ENCODE measurements at places on chromosomes 3 and 15. TPM values are rescaled to one million over a fixed set of nuclear protein-coding genes. Genes with fewer than 3 reads are reported as not detected.

GRCh38 chr15:71251584-71252043 lies 136.3 kb downstream of the THSD4 start:
- no peaks in the 10 kb centered on the region for H3K4me1 ChIP-seq
- H3K27ac ChIP-seq = no peak overlapping the region
- H3K4me3 ChIP-seq = no peak overlapping the region
- no peaks in the 10 kb centered on the region for H3K27me3 ChIP-seq

IMPG2 gene
- 0.20 TPM for total RNA-seq

DNA sequence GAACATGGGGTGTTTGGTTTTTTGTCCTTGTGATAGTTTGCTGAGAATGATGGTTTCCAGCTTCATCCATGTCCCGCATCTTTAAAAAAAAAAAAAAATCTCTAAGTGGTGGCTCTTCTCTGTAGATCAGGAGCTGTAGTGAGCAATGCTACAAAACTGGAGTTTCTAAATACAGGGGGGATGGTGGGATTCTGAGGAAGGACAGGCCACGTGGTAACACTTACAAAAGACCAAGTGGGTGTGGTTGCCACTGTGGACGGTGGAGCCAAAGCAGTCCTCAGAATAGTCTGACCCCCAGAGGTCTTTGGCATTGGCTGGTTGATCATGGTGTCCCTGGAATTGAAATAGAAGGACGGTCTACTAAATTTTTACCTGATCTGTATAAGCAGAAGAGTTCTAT lies 7.7 kb downstream of the CCRL2 start:
- H3K4me3 ChIP-seq = no peak overlapping the region
- no peaks in the 10 kb centered on the region for H3K4me1 ChIP-seq
- H3K27ac ChIP-seq = no peak overlapping the region
- H3K27me3 ChIP-seq = no peaks in the 10 kb centered on the region

DNA sequence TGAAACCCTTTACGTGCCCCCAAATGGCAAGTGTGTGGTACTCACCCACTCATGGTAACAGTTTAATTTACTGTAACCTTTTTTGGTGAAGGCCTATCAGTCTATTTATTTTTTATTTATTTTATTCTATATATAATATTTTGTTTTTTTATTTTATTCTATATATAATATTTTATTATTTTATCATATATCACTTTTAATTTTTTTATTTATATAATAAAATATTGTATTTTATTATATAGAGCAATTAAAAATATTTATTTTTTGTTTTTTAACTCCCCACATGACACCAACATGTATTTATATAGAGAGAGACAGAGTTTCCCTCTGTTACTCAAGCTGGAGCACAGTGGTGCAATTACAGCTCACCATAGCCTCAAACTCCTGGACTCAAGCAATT lies 41.4 kb downstream of the SLC28A1 start:
- no peak overlapping the region for H3K4me3 ChIP-seq
- H3K27me3 ChIP-seq = no peaks in the 10 kb centered on the region
- no peak overlapping the region for H3K27ac ChIP-seq
- no peak for DNase-seq
- peaks cover 3% of the 10 kb centered on the region for H3K4me1 ChIP-seq

GRCh38 chr3:17307887-17308286 lies 423.1 kb downstream of the PLCL2 start:
- H3K27me3 ChIP-seq = no peaks in the 10 kb centered on the region
- H3K4me3 ChIP-seq = no peak overlapping the region
- no peaks in the 10 kb centered on the region for H3K36me3 ChIP-seq
- no peak overlapping the region for H3K27ac ChIP-seq
- H3K4me1 ChIP-seq = no peaks in the 10 kb centered on the region

SUSD5 gene
- total RNA-seq = not detected

- H3K4me3 ChIP-seq = peak overlapping the region; percentile 57
- H3K27ac ChIP-seq = peak overlapping the region; percentile 93
- no peaks in the 10 kb centered on the region for H3K27me3 ChIP-seq
- H3K36me3 ChIP-seq = no peaks in the 10 kb centered on the region
Observed at GRCh38 chr3:14431917-14432834, 29.8 kb downstream of the SLC6A6 start.

DNA sequence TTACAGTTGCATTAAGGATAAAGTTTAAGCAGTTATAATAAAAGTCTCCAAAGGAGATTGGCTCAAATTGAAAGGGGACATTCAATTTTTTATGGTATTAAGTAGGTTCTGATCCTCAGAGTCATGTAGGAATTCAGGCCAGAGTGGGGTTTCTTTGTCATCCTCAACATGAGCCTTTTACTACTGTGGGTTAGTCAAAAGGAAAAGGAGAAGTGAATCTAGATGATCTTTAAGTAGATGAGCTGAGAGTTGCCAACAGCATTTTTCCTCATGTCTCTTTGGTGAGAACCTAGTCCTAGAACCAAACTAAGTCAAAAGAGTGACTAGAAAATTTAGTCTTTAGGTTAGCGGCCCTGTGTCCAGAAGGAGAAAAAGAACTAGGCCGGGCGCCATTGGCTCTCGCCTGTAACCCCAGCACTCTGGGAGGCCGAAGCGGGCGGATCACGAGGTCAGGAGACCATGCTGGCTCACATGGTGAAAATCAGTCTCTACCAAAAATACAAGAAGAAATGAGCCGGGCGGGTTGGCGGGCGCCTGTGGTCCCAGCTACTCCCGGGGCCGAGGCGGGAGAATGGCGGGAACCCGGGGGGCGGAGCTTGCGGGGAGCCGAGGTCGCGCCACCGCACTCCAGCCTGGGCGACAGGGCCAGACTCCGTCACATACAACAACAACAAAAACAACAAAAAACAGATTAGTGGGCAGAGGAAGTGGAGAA lies 4.2 kb upstream of the CHL1 start:
- H3K27ac ChIP-seq = no peak overlapping the region
- no peaks in the 10 kb centered on the region for H3K27me3 ChIP-seq
- no peaks in the 10 kb centered on the region for H3K36me3 ChIP-seq
- DNase-seq = no peak

VIPR1 gene
- total RNA-seq = 5.4 TPM

DNA sequence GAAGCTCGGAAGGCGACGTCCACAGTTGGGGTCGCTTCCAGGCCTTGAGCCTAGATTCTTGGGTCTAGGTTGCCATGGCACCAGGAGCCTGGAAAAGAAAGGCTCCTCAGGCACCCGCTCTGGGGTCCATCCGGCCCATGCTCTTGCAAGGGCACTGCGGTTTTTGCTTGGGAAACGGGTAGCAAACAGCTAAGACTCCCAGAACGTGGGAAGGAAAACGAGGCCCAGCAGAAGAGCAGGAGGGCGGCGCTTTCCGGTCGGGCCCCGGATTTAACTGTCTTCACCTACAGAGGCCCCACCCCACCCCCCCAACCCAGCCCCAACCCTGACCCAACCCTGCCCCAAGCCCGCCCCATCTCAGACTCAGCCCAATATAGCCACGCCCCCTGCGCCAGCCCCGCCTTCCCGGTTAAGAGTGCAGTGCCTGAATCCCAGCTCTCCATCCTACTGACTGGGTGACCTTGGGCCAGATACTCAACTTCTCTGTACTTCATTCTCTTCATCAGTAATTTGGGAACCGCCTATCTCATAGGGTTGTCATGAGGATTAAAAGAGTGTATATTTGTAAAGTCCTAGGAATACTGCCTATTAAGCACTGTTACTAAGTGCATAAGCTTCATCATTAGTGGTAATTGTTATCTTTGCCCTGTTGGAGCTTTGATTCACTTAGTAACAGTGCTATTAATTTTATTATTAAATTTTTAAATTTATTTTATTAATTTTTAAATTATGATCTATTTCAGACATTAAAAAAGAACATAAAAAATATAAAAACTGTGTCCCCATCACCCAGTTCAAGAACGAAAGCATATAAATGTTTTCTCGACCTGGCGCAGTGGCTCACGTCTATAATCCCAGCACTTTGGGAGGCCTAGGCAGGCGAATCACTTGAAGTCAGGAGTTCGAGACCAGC lies 28.4 kb upstream of the SMAD6 start:
- H3K27me3 ChIP-seq = no peaks in the 10 kb centered on the region
- H3K4me1 ChIP-seq = peaks cover 5% of the 10 kb centered on the region
- no peaks in the 10 kb centered on the region for H3K36me3 ChIP-seq
- DNase-seq = no peak
- H3K4me3 ChIP-seq = no peak overlapping the region

GRCh38 chr3:25428789-25429335 lies 799 bp downstream of the RARB start:
- H3K27me3 ChIP-seq = peaks cover 5% of the 10 kb centered on the region
- H3K36me3 ChIP-seq = no peaks in the 10 kb centered on the region
- no peak for DNase-seq
- H3K4me1 ChIP-seq = no peaks in the 10 kb centered on the region
- H3K4me3 ChIP-seq = no peak overlapping the region

DNA sequence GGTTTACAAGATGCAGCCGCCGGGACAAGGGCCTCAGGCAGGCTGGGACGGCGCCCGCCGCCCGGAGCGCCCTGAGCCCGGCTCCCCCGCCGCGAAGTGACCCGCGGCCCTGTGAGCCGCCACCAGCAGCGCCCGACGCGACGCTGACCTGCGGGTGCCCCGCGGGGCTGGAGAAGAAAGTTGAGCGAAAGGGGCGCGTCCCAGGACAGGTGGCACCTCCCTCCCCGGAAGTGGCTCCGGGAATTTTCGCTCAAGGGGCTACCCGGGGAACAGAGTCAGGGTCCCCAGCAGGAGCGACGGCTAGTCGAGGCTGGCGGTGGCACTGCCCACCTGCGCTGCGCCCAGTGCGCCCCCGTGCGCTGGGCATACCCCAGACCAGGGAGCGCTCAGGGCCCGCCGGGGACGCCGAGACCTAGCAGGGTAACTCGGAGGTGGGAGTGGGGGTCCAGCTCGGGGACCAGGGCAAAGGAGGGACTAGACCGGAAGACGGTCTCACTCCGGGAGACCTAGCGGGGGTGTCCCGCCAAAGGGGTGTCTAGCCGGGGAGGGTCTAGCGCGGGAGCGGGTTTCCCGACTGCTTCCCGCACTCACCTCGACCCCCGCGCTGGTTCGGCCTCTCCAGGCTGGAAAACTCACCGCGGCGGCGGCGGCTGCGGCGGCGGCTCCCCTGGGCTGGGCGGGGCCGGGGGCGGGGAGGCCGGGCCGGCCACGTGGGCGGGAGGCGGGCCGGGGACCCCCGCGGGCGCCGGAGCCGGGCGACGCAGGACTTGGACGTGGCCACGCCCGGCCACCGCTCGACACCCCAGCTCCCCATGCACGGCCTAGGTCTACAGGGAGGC lies 18.4 kb downstream of the SPATA12 start:
- DNase-seq = no peak
- peak overlapping the region; percentile 51 for H3K4me3 ChIP-seq
- peaks cover 10% of the 10 kb centered on the region for H3K4me1 ChIP-seq
- no peaks in the 10 kb centered on the region for H3K36me3 ChIP-seq

- no peak for DNase-seq
- no peak overlapping the region for H3K4me3 ChIP-seq
- H3K27ac ChIP-seq = no peak overlapping the region
- no peaks in the 10 kb centered on the region for H3K36me3 ChIP-seq
- no peaks in the 10 kb centered on the region for H3K27me3 ChIP-seq
Observed at GRCh38 chr3:36796161-36796560, 31.8 kb upstream of the DCLK3 start.

HDC gene
- total RNA-seq = 0.15 TPM

DNA sequence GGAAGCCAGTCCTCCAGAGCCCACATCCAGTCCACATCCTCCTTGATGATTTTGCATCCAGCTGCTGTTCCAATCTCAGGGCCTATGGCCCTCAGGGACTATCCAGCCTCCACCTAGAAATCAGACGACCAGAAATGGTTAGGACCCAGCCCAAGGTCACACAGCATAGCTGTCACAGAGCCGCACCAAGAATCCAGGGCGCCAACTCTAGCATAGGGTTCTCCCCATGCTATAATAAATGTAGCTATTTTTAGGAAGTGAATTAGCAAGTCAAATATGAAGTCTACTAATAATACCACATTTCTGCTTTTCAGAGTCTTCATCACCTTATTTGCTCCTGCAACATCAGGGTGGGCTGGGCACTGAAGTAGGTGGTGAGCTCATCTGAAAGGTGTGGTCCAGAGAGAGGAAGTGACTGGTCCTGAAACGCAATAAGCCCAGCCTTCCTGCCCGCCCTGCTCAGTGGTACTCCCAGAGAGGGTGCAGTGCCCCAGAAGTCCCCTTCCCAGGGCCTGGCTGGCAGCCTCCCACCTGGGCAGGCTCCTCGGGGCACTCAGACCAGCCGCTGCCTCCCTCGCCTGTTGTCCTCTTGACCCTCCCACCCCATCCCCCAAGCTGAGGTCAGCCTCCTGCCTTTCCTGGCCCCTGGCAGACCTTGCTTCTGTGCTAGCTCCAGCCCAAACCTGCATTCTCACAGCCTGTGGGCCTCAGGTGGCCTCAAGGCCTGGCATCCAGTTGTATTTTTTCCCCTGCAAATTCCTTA lies 17.6 kb upstream of the CYP11A1 start:
- H3K4me1 ChIP-seq = peaks cover 36% of the 10 kb centered on the region
- H3K4me3 ChIP-seq = no peak overlapping the region
- peak overlapping the region; percentile 32 for H3K27ac ChIP-seq
